Fibroblast of gingiva (primary cell): ENCODE measurements at places on chromosomes 16 and 17.

GRCh38 chr17:61251939-61252865 is 147.4 kb upstream of the TBX2 start:
- peak; percentile 100 for DNase-seq

DNA sequence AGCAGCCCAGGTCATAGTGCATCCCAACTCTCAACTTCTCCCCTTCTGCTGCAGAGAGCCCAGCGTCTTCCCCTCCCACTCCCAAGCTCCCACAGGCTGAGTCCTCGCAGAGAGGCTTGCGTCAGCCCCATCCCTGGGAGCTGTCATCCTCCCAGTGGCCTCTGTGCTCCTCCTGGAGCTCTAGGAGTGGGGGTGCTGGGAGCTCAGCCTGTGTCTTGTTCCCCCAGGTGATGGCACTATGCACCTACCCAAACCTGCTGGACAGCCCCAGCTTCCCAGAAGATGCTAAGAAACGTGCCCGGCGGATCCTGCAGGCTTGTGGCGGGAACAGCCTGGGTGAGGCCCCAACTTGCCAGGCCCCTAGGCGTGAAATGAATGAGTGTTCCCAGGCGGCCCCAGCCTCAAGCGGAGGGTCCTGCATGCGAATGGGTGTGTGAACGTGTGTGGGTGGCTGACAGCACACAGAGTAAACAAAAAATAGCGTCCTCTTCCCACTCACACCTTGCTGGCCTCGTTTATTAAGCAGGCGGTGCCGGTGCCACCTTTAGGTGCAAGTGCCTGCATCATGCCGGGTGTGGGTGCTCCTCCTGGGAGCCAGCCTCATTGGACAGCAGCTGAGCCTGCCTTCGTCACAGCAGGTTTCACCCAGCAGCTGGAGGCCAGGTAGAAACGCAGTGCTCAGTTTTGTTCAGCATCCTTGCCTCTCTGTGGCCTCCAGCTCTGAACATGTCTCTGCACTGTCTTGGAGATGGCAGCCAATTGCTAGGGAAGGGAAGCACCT is 16.5 kb downstream of the GPT2 start:
- DNase-seq = no peak

DNA sequence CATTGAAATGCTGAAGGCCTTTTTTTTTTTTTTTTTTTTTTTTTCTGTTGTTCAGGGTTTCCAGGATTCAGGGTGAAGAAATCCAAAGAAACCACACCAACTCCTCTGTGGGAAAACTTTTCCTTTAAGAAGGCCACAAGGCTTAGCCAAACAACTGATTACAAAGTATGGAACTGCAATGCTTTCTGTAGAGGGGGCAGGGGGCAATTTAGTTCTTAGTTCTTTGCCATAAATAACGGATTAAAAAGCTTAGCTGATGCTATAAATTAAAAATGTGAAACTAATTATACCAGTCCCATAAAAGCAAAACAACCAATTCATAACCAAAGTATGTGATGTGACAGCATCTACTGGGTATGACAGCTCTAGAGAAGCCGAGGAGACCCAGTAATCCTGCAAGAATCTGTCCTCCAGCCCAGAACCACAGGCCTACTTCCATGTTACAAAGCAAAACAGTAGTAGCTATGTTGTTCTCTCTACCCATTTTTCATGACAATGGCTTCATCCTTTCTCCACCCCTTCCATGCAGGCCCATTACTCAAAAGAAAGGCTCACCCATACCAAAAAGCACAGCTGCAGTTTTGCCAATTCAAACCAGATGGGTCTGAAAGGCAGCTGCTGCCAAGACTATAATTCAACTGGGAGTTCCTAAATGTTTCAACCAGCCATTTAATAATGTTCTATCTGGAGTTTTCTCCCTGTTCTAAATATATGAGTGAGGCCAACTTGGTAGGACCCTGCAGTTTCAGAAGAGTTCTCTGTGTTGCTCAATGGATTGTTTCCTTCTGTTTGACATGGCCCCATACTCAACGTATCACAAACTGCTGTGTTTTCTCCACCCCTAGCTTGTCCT is 167.1 kb upstream of the ZFHX3 start:
- peak; percentile 90 for DNase-seq

DNA sequence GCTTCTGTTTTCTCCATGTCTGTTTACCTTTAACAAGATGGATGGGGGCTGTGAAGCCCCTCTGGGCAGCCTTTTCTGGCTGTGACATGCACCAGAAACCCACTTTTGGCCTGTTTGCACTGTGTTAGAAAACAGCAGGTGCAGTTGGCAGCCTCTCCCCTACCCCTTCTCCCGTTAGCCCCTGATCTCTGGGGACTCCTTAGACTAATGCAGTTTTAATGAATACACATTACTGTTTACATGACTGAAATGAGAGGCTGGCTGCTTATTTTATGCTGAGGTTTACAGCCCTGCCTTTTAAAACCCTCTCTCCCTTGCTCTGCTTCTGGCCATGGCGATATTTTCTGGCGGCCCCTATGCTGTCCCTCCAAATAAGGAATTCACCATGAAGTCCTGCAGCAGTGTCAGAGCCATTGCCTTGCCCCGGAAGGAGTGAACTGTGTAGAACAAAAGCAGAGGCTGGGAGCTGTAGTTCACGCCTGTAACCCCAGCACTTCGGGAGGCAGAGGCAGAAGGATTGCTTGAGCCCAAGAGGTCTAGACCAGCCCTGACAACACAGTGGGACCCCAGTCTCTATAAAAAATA is 79.3 kb downstream of the PRKCB start:
- DNase-seq = no peak

DNA sequence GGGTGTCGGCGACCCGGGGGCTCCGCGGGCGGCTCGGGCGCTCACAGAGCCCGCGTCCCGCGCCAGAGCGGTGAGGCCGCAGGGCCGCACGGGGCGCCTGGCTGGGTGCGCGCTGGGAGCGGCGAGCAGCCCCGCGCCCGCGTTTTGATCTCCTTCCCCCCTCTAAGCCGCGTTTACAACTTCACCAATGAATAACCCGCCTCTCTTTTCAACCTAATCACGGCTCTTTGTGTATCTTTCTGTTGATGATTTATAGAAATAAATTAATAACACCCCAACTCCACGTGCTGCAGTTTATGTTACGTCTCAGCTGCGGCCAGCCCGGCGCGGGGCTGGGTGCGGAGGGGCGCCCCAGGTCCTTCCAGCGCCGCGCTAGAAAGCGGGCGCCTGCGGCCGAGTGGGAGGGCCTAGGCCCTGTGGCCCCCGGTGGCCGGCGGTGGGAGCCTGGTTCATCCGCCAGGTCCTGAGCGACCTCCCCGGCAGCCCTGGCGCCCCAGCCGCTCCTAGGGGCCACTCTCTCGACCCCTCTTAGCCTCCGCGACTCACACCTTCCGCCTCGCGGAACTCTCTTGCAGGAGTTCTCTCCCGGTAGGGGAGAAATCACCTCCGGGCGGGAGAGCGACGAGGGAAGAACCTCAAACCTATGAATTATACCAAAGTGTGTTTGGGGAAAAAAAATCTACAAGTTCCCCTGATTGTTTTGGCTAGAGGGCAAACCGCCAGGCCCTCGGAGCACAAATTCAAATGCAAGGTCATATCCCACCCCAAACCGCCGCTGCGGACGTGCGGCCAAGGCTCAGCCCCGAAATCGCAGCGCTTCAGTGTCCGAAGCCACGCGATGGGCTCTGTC is 1.9 kb downstream of the HNF1B start:
- no peak for DNase-seq

GRCh38 chr16:22265351-22265750 is 31.9 kb upstream of the POLR3E start:
- no peak for DNase-seq

- peak; percentile 71 for DNase-seq
Observed at GRCh38 chr16:74709441-74709877, 8.8 kb upstream of the MLKL start.

DNA sequence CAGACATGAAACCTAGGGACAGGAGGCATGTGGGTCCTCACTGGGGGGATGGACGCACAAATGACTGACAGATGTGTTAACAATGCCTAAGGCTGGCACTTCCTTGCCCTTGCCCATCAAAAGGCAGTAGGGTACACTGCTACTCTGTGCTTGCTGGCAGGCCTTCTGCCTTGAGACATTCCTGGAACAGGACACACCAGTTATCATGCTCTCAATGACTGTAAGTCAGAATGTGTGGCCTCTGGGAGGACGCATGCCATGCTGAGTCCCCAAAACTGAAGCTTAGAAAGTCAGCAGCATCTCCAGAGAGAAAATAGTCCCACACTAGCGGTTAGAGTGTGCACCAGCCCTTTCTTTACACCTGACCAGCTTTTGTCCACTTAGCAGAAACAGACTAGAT is 16.1 kb upstream of the SREBF1 start:
- DNase-seq = no peak

- DNase-seq = no peak
Observed at GRCh38 chr16:81469710-81470535, 25.3 kb downstream of the CMIP start.

GRCh38 chr17:45240905-45241327 is 19.2 kb downstream of the FMNL1 start:
- DNase-seq = no peak

DNA sequence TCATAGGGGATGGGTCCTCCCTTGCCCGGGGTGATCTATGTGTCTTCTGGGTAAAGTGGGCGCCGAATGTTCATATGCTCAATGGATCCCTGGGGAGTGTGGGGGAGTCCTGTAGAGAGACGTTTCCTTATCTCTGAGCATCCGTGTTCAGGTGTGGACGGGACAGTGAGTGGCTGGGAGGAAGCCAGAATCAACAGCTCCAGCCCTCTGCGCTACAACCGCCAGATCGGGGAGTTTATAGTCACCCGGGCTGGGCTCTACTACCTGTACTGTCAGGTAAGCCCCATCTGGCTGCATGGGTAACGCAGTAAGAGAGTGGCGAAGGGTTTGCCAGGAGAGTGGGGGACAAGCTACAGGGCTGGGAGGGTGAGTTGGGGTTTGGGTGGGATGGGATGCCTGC is 1.9 kb upstream of the TNFSF13 start:
- DNase-seq = no peak

DNA sequence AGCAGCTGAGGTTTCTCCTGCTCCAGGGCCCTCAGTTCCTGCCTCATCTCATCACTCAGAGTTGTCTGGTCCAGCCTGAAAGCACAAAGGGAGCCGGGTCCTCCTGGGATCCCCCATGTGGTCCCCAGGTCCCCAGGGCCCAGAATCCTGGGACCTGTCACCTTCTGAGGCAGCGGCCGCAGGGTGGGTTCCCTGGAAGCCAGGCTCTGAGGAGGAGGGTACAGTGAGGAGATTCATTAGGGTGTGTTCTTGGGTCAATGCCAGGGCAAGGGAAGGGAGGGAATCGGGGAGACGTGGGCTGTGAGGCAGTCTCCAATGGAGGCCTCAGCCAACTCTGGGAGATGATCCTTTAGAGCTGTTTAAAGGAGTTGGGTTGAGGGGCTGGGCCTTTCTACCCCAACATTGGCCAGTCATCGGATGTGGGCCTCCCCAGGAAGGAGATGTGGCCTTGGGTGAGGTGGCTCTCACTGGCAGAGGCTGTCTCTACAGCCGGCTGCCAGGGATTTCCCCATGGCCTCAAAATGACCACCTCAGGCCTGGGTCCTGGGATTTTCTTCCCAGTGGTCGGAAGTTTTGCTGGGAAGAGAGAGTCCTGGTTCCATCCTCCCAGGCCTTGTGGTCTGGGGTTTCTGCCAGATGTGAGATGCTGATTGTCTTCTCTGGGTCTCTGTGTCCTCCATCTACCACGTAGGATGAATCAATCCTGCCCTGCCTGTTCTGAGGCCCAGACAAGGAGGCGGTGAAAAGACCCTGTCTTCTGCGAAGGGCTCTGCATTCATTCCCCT is 47.3 kb downstream of the NLRP1 start:
- DNase-seq = no peak

GRCh38 chr16:330741-331140 is 21.8 kb downstream of the AXIN1 start:
- no peak for DNase-seq

DNA sequence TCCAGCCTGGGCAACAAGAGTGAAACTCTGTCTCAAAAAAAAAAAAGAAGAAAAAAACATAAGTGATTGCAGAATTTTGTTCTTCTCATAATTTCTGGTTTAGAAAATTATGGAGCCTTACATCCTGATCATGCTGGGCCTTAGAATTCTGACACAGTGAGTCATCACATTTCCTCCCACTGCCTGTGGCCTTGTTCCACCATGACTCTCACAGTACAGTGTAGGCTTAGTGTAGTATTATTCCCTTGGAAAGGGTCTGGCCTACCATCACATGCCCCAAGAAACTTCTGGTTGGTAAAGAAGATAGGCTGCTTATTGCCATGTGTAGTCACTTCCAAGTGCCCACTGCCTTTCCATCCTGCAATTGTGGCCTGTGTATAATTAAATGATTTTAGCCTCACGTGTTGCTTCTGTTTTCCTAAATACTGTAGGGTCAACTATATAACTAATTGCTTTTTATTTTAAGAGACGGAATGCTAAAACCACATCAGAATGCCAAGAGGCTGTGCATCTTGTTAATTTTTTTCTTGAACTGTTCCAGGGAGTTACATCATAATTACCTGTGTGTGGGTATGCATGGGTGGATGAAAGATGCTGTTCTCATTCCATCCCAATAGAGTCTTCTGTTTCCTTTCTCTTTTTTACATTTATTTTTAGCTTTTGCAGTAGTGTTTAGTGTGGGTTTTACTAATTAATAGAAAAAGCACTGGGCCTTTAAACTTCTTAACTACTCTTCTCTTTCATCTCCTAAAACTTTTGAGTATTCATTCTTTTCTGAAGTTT is 25.9 kb downstream of the OGFOD1 start:
- peak; percentile 78 for DNase-seq

DNA sequence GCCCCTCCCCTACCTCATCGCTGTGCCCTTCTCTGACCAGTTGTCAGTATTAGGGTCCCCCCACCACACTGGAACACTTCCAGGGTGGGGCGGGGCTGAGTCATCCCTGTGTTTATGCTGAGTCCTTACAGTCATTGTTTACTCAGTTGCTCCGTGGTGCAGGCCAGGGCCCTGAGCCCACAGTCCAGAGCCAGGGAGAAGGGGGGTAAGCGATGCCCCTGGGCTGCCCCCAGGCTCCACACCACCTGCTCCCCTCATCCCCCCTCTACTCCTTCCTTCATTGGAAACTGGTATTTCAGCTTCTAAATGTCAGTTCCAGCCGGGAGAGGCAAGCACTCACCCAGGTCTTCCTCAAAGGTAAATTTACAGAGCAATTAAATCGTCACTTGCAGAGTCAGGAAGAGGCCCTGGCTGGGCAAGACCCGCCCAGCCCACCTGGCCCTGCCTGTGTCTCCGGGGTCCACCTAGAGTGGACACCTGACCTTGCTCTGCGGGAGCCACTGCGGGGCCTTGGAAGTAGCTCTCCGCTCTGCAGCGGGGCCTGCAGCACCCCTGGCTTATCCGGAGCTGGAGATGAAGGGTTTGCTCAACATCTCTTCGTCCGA is 4.8 kb downstream of the ATP2A3 start:
- DNase-seq = peak; percentile 44

GRCh38 chr17:67246653-67247415 is 1.8 kb upstream of the HELZ start:
- DNase-seq = no peak
